Activated CD8-positive, alpha-beta T cell treated with anti-CD3 and anti-CD28 coated beads, Interleukin-2, amount 10 ng/mL, durations not matched to agents 7 days and 5 days (primary cell): ENCODE measurements at places on chromosomes 1 and 21. TPM values are rescaled to one million over a fixed set of nuclear protein-coding genes. Genes with fewer than 3 reads are reported as not detected.

DNA sequence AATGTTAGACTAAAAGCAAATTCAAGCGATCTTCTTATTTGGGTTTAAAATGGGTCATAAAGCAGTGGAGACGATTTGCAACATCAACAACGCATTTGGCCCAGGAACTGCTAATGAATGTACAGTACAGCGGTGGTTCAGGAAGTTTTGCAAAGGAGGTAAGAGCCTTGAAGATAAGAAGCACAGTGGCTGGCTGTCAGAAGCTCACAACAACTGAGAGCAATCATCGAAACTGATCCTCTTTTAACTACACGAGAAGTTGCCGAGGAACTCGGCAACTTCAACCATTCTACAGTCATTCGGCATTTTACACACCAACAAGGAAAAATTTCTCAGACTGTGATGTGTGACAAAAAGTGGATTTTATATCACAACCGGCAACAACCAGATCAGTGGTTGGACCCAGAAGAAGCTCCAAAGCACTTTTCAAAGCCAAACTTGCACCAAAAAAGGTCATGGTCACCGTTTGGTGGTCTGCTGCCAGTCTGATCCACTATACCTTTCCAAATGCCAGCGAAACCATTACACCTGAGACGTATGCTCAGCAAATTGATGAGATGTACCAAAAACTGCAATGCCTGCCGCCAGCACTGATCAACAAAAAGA, 47.9 kb downstream of the ASH1L start:
- no peaks in the 10 kb centered on the region for H3K27me3 ChIP-seq
- H3K4me3 ChIP-seq = peak overlapping the region; percentile 19
- peaks cover 33% of the 10 kb centered on the region for H3K36me3 ChIP-seq
- H3K27ac ChIP-seq = peak overlapping the region; percentile 54

- H3K27me3 ChIP-seq = no peaks in the 10 kb centered on the region
- no peak overlapping the region for H3K27ac ChIP-seq
- DNase-seq = no peak
- H3K4me3 ChIP-seq = no peak overlapping the region
- H3K4me1 ChIP-seq = peaks cover 18% of the 10 kb centered on the region
- H3K36me3 ChIP-seq = peaks cover 59% of the 10 kb centered on the region
These were observed 22.5 kb upstream of the LAX1 start for GRCh38 chr1:203742436-203742835.

GRCh38 chr21:36754241-36754898, 55.5 kb downstream of the SIM2 start:
- no peaks in the 10 kb centered on the region for H3K36me3 ChIP-seq
- DNase-seq = no peak
- H3K4me3 ChIP-seq = no peak overlapping the region
- peaks cover 7% of the 10 kb centered on the region for H3K27me3 ChIP-seq
- H3K4me1 ChIP-seq = peaks cover 5% of the 10 kb centered on the region
- H3K27ac ChIP-seq = no peak overlapping the region

Gene PRRX1
- not detected for total RNA-seq

DNA sequence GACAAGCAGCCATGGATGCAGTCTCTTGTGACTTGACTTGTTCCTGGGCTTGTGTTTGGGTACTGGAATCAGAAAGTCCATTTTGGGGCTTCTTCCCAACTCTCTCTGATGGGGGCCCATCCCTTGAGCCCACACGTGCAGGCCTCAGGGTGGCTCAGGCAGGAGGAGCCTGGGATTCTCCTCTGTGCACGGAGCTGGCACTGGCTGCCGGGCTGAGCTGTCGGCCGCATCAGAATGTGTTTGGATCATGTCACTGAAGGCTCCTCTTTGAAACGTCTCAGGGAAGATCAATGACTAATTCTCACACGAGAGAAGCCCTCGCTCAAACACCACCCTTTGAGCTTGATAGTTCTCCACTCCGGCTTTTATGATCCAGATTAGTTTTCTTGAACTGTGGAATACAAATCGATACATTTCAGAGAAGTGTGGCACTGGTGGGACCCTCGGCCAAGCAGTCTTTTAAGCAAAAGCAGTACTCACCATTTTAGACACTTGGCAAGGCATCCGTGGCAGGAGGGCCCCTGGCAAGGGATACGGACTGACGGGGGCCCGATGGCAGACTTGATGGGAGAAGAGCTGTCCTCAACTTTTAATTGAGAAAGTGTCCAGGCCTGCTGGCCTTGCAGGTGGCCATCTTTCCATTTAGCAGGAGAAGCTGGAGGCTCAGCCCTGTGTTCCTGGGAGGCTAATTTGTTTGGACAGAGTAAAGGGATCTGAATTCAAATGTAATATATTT, 220.7 kb upstream of the C1orf174 start:
- no peak overlapping the region for H3K4me3 ChIP-seq
- H3K36me3 ChIP-seq = no peaks in the 10 kb centered on the region
- DNase-seq = no peak
- H3K27me3 ChIP-seq = no peaks in the 10 kb centered on the region

Gene DCLRE1B
- total RNA-seq = 19.7 TPM

Gene GNB1
- total RNA-seq = 398 TPM

DNA sequence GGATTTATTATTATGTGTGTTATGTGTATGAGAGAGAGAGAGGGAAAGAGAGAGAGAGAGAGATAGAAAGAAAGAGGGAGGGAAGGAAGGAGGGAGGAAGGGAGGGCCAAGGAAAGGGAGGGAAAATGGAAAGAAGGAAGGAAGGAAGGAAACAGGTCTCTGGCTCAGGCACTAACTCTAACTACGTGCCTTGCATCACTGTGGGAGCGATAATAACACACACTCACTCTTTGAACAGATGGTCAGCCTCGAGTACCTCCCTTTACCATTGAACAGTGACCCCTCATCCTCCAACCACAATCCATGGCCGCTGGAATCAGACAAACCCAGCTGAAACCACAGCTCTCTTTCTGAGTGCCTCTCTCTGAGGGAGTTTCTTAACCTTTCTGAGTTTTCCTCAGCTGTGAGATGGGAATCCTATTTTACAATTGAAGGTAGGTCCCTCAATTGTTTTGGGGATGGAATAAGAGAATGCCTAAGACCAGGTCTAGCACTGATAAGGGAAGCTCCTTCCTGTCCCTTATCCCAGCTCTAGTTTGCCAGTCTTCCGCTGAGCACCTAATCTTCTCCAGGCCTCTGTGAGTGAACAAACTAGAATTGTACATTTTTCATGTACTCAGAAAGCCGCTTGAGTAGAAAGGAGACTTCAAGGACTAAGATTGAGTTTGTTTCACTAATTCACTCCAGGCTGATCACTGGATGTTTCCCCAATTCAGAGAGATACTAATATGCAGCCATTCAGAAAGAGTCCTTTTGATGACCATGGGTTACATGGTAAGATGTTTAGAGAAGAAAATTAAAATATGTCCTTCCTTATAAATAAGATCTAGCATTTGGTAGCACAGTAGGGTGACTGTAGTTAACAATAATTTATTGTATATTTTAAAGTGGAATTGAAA, 62.8 kb downstream of the IRF2BP2 start:
- H3K4me3 ChIP-seq = no peak overlapping the region
- no peaks in the 10 kb centered on the region for H3K27me3 ChIP-seq
- DNase-seq = no peak

DNA sequence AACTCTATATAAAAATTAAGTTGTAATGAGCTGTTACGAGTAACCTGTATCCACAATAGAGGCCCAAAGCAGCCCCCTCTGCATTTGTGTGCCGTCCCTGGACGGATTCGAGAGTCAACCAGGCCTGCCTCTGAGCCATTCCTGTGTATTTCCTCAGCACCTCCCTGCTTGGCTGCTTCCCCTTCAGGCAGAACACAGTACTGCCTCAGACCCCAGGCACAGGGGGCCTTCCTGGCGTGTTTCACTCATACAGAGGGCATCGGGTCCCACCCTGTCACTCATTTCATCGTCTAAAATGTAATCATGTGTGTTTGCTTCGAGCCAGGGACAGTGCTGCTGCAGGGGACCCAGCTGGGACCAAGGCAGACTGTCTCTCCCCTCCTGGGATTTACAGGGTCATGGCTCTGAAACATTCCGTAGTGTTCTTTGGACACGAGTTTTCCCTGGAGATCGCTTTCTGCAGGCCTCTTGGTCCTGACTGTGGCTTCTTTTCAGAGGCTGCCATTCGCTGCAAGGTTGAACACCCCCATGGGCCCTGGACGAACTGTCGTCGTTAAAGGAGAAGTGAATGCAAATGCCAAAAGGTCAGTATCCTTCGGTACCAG, 19.4 kb downstream of the LGALS8 start:
- H3K27me3 ChIP-seq = no peaks in the 10 kb centered on the region

Gene VHLL
- total RNA-seq = not detected

- H3K27me3 ChIP-seq = no peaks in the 10 kb centered on the region
- DNase-seq = no peak
- H3K4me1 ChIP-seq = peaks cover 47% of the 10 kb centered on the region
- H3K36me3 ChIP-seq = no peaks in the 10 kb centered on the region
- no peak overlapping the region for H3K27ac ChIP-seq
- H3K4me3 ChIP-seq = no peak overlapping the region
These were observed 10.3 kb upstream of the THEMIS2 start for GRCh38 chr1:27862004-27862403.

Gene NTNG1
- not detected for total RNA-seq

DNA sequence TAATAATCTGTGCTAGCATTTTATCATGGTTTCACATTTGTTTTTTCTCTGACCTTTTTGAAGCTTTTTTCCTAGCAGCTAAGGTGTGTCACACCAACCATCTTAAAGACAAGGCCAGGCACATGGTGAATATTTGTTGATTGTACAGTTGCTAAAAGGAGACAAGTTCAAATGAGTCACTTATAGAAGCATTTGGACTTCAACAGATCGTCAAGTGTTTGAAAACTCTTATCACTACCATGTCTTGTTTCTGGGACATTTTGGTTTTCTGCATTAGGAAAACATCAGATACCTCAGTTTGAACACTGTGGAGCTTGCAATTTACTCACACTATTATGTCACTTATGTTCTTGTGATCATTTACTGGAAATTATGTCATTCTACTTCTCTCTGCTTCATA, 407.3 kb downstream of the USP25 start:
- H3K27me3 ChIP-seq = no peaks in the 10 kb centered on the region
- no peak for DNase-seq
- H3K36me3 ChIP-seq = no peaks in the 10 kb centered on the region
- no peaks in the 10 kb centered on the region for H3K4me1 ChIP-seq
- no peak overlapping the region for H3K4me3 ChIP-seq

DNA sequence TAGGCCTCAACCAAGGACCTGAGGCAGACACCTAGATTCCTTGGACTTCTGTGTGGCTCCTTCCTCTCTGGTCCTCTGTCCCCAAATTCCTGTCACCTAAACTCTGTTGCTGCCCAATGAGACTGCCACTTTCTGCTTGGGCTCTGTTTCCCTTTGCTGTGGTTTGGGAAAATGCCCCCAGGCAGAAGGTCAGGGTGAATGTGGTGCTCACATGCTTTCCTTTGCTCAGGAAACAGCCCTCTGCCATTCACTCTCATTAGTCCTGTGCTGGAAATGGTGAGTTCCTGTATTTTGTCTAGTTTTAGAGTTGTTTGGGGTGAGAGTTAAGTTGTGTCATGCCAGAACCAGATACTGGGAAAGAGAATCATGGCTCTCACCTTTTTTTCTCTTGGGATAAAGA, 22.7 kb upstream of the SHE start:
- no peaks in the 10 kb centered on the region for H3K36me3 ChIP-seq
- no peak overlapping the region for H3K4me3 ChIP-seq
- peaks cover 24% of the 10 kb centered on the region for H3K27me3 ChIP-seq
- no peak overlapping the region for H3K27ac ChIP-seq

GRCh38 chr1:208668991-208669390, 424.8 kb upstream of the PLXNA2 start:
- H3K36me3 ChIP-seq = no peaks in the 10 kb centered on the region
- no peak for DNase-seq
- H3K4me1 ChIP-seq = no peaks in the 10 kb centered on the region
- no peaks in the 10 kb centered on the region for H3K27me3 ChIP-seq
- H3K4me3 ChIP-seq = no peak overlapping the region

DNA sequence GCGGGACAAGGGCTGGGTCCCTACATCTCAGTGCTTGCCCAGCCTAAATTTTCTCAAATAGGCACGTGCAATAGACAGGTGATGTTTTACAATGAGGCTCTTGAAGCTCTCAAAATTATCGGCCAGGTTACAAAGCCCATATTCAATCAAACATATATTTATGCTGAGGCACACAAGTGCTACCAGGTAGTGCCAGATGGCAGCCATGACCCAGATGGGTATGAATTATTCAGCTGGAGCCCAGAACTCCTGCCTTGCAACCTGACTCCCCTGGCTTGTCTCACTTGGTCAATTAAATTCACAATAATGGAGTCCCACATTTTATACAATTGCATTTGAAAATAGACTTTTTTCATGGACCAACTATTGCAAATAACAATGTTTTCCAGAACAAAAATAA, 12.3 kb upstream of the ADAM30 start:
- H3K27me3 ChIP-seq = peaks cover 20% of the 10 kb centered on the region
- H3K4me3 ChIP-seq = no peak overlapping the region
- DNase-seq = no peak

Gene PLA2G4A
- total RNA-seq = not detected

DNA sequence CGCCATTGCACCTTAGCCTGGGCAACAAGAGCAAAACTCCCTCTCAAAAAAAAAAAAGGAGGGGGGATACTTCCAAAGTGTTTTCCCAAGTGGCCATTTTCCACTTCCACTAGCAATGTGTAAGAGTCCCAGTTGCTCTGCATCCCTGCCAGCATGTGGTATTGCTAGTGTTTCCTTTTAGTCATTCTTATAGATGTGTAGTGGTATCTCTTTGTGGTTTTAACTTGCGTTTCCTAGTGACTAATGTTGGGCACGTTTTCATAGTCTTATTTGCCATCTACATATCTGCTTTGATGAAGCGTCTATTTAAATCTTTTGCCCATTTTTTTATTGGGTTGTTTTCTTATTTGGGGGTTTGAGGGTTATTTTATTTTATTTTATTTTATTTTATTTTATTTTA, 31.1 kb downstream of the INAVA start:
- no peak overlapping the region for H3K27ac ChIP-seq
- H3K36me3 ChIP-seq = no peaks in the 10 kb centered on the region
- peaks cover 28% of the 10 kb centered on the region for H3K27me3 ChIP-seq
- H3K4me3 ChIP-seq = no peak overlapping the region
- peaks cover 9% of the 10 kb centered on the region for H3K4me1 ChIP-seq

Gene ALG14
- 5.8 TPM for total RNA-seq

- no peak overlapping the region for H3K4me3 ChIP-seq
- H3K4me1 ChIP-seq = peaks cover 7% of the 10 kb centered on the region
- H3K36me3 ChIP-seq = peaks cover 79% of the 10 kb centered on the region
- no peak for DNase-seq
- H3K27me3 ChIP-seq = no peaks in the 10 kb centered on the region
- no peak overlapping the region for H3K27ac ChIP-seq
These were observed 27.5 kb upstream of the ZFP69B start for GRCh38 chr1:40422630-40423263.

Gene EPHA2
- total RNA-seq = not detected
